ENCODE measurements at places on chromosomes 12 and 14.
A peak's percentile ranks its signal among the peaks of the same experiment; 100 is the strongest.

DNA sequence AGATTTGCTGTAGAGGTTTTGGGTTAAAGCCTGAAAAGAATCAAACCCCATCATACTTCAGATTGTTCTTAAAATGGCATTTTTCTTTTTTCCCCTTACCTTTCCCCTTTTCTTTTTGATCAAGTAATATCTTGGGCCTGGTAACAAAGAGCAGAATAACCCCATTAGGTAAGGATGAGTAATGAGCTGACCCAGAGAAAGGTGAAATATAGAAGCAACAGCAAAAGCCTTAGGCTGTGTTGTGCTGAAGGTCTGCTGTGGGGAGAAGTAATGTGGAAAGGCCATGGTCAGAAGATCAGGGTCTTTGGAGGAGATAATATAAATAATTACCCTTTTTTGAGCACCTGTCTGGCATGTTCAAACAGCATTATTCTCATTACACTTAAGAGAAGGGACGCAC lies 42.3 kb downstream of the MIA2 start:
- no peak for DNase-seq

- DNase-seq = no peak
Measured at GRCh38 chr14:61925043-61925442, 162.8 kb downstream of the SNAPC1 start.

GRCh38 chr14:96198430-96199130 lies 6.1 kb upstream of the BDKRB2 start:
- DNase-seq = no peak

DNA sequence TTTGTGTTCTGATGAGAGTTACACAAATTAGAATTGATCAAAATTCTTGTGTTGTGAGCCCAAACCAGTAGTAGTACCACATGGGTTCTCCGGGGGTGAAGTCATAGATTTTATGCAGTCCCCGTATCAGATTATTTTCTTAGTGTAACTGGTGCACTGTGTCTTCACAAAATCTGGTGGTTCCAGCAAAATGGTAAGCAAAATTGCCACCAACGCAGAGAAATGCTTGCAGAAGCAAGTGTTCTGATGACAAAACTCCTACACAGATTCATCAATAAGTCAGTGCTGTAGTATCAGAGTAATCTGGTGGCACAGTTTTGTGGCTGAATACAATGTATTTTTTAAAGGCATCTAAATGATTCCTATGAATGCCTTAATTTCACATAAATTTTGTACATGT lies 1.3 kb upstream of the CACNA2D4 start:
- DNase-seq = no peak

DNA sequence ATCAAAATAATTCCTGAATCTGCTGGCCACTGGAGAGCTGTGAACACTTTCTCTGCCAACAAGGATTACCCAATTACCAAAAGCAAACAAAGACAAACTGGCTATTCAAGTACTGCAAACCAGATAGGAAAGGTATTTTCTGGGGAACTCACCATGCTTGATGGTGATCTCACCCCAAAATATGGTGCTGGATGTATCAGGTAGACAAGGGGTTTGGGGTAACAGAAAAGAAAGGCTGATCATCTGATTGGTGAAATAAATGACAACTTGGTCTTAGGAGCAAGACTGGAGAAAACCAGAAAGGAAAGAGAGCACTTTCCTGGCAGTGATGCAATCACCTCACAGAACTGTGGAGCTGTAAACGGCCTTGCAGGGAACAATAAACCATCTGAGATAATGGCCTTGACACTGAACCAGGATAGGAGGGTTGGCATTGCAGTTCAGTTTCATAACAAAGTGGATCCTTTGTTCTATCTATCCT lies 31.0 kb upstream of the NPFF start:
- DNase-seq = no peak

- no peak for DNase-seq
Measured at GRCh38 chr12:15155271-15155670, 65.9 kb downstream of the RERG start.

- DNase-seq = peak; percentile 39
Measured at GRCh38 chr12:10304161-10304574, 3.5 kb upstream of the KLRD1 start.

GRCh38 chr12:24223926-24224325 lies 274.5 kb upstream of the SOX5 start:
- DNase-seq = no peak

DNA sequence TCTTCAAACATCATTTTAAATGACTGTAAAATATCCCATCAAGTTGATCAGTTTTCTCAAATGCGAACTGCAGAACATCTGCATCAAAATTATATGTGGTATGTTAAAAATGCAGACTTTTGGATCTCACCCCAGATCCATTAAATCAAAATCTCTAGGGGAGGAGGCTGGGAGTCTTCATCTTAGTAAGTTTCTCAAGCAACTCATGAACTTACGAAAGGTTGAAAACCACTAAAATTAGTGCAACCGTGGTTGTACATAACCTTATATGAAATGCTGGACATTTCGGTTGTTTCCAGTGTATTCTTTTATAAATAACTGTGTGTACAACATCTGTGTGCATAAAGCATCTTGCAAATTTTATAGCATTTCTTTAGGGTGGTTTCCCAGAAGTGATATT lies 39.2 kb downstream of the ZFP36L1 start:
- DNase-seq = no peak

- DNase-seq = no peak
Measured at GRCh38 chr14:92472860-92473259, 40.7 kb upstream of the RIN3 start.

- no peak for DNase-seq
Measured at GRCh38 chr12:30485230-30485890, 210.3 kb downstream of the IPO8 start.

DNA sequence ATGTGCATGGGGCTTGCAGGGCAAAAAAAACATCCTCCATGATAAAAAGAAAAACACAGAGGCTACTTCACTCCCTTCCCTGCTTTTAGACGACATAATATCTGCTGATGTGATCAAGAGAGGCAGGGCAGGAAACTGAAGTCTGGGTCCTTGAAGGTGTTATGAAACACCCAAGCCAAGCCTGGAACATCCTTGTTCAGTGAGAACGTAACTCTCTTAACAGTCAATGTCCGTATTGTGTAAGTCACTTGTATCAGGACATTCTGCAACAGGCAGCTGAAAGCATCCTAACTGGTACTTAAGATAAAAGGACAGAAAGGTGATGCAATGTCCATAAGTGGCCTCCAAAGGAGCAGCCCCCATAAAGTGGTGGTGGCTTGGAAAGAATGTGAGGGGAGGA lies 20.0 kb downstream of the KCNK10 start:
- DNase-seq = no peak

- DNase-seq = no peak
Measured at GRCh38 chr14:27236601-27237000, 638.8 kb upstream of the NOVA1 start.

DNA sequence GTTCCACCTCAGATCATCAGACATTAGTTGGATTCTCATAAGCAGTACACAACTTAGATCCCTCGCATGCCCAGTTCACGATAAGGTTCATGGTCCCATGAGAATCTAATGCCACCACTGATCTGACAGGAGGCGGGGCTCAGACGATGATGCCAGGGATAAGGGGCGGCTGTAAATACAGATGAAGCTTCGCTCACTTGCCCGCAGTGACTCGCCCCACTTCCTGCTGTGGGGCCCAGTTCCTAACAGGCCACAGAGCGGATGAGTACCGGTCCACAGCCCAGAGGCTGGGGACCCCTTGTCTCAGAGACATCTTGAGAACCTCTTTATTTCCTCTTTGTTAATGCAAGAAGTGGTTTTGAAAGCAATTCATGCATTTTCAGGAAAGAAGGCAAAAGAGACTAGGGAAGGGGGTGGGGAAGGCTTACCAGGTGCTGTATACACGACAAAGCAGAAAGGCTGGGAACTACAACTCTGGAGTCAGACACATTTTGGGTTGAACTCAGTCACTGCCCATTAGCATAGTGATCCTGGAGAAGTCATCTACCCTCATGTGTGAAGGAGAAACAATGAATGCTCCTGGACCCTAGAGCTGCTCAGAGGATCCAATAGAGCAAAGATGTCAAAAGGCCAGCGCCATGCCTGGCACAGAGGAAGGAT lies 68.7 kb downstream of the EID3 start:
- no peak for DNase-seq

GRCh38 chr12:31300341-31300740 lies 25.6 kb downstream of the SINHCAF start:
- DNase-seq = no peak

- no peak for DNase-seq
Measured at GRCh38 chr14:89899917-89900663, 54.4 kb downstream of the EFCAB11 start.

- no peak for DNase-seq
Measured at GRCh38 chr12:3145033-3145432, 67.9 kb downstream of the TSPAN9 start.

DNA sequence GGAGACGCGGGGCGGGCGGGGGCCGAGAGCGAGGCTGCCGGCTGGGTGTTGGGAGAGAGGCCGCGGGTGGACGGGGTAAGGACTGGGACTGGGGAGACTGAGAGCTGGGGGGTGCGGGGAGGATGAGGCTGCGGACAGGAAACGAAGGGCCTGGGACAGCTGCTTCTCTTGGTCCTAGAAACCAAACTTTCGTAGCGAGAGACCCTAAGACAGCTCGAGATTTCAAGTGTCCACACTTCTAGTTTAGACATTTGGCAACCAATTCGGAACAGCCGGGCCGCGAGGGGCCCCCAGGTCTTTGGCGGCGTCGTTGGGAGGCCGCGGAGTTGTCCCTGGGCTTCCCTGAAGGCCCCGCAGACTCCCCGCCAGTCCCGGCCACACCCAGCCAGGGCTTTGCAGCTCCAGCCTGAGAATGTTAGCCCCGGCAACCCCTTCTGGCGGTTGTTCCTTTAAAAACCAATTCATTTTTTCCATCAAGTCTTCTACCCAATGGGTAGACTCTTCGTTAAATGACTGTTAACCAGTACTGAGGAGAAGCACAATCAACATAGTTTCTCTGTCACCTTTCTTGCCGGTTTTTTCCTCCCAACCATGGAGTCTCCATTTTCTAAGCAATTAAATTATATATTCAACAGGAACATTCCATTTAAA lies 11.5 kb downstream of the NKX2-1 start:
- DNase-seq = no peak

DNA sequence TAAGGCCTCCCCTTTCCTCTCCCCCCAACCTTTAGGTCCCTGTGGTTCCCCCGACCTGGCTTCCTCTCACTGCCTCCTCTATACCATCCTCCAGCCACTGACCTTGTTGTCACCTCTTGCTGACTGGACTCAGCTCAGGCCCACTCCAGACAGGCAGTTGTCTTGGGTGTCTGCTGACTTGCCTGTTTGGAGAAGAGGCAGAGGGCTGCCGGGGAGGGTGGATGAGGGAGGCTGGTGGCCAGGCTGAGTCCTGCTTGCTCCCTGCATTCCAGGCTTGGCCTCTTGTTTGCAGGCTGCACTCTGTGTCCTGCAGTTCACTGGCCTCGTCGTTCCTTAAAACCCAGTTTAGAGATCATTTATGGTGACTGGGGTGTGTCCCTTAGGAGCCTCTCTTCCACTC lies 31.0 kb upstream of the RD3L start:
- DNase-seq = no peak

GRCh38 chr12:52142431-52142830 lies 49.4 kb downstream of the KRT80 start:
- DNase-seq = no peak

GRCh38 chr12:44307506-44308168 lies 471.8 kb downstream of the TMEM117 start:
- no peak for DNase-seq

GRCh38 chr12:15208140-15208539 lies 13.1 kb downstream of the RERG start:
- DNase-seq = no peak

GRCh38 chr14:69043596-69044260 lies 64.6 kb upstream of the ACTN1 start:
- DNase-seq = no peak

- no peak for DNase-seq
Measured at GRCh38 chr12:28776220-28776619, 372.9 kb upstream of the FAR2 start.

All from activated T-cell treated with anti-CD3 and anti-CD28 coated beads for 24 hours (primary cell).